ENCODE measurements at places on chromosomes 13 and 19.

DNA sequence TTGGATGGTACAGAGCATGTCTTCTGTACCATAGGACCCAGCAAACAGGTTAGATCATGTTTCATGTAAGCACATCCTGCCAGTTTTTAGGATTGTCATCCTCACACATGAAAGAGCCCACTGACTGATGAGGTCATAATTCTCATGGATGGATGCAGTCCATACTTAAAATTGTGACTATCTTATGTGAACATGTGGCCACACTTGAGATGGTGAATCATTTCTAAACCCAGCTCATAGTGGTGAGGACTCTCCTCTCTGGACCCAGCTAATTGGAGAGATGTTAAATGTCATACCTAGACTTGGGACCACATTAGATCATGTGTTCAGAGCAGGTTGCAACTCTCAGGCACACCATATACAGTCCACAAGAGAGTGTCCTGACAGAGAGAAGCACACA, 24.8 kb upstream of the ZNF254 start:
- no peak for DNase-seq

GRCh38 chr13:40387775-40388174, 278.7 kb downstream of the FOXO1 start:
- no peak for DNase-seq

DNA sequence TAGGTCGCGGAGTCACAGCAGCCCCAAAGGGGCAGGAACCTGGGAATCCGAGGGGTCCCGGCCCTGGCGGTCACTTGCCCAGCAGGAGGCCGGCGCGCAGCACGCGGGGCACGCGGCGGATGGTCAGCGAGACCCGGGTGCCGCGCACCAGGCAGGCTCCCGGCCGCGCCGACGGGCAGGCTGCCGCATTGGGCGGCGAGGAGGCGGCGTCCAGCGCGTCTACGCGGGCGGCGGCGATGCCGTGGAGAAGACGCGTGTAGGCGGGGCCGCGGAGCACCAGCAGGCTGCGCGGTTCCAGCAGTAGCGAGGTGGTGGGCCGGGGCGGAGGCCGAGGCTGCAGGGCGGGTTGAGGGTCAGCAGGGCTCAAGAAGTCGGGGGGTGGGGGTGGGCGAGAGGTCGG, 607 bp upstream of the SYNE4 start:
- peak; percentile 37 for DNase-seq

DNA sequence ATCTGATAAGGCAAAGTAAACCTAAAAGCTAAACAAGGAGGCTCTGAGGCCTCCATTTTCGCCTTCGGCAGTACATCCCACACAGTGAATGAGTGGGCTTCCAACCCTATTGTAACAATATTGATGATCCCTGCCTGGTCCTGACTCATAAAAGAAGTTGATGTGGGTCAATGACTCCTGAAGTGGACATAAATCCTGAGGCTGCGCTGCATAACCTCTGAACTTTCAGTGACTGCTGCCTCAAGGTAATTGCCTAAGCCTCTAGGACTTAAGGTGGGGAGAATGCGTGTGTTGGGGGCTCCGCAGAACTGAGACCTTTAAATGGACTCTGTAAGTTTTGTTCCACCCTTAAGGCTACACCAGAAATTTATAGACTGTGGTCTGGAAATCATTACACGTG, 42.6 kb downstream of the SIAH3 start:
- DNase-seq = no peak

GRCh38 chr13:40017662-40018262, 362.3 kb downstream of the COG6 start:
- DNase-seq = no peak

- DNase-seq = no peak
Observed at GRCh38 chr19:17893766-17894165, 22.0 kb downstream of the SLC5A5 start.

GRCh38 chr13:25001476-25002206, 94.3 kb upstream of the PABPC3 start:
- no peak for DNase-seq

GRCh38 chr19:3653865-3654513, 27.4 kb upstream of the CACTIN start:
- no peak for DNase-seq
